ENCODE measurements at places on chromosomes 6 and 20.

DNA sequence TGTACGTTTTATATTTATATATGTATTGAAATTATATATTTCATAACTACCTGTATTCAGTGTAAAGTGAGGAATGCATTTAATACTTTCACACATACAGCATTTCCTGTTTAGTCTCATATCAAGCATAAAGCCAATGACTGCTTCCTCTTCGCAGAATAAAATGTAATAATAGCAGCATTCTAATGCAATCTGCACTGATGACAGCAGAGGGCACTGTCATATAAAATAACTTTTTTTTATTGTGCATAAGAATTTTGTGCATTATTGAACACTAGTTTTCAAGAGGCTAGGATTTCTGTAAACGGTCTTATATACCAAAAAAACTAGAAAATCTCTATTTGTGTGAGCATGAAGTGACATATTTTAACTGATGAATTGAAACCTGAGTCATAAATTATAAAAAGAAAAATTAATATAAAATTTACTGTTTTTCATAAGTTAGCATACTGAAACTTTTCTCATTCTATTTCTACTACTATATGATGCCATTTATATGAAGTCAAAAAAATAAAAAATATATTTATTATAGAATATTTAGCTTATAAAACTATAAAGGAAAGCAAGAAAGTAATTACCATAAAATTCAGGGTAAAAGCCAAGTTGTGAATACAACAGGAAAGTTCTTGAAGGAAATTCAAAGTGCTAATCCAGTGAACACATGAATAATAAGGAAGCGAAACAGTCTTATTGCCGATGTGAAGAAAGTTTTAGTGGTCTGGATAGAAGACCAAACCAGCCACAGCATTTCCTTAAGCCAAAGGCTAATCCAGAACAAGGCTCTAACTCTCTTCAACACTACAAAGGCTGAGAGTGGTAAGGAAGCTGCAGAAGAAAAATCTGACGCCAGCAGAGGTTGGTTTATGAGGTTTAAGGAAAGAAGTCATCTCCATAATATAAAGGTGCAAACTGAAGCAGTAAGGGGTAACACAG, 36.3 kb downstream of the RNF146 start:
- DNase-seq: peak; percentile 16

DNA sequence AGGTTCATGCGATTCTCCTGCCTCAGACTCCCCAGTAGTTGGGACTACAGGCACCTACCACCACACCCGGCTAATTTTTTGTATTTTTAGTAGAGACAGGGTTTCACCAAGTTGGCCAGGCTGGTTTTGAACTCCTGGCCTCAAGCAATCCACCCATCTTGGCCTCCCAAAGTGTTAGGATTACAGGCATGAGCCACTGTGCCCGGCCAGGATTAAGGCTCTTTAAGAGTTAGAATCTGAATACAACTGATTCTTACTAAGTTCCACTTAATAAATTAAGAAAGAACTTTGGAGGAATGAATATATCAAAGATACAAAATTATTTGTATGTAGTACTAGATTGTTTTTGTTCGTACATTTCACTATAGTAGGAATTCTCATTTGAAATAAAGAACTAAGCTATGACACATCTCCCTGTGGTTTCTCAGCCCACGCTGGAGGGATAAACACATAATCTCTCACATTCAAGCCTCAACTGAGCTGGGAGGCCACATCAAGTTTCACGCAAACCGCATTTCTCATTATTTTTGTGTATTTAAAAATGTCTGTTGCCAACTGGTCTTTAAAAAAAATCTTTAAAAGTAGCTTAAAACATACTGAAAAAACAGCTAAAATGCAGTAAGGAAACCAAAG, 34.2 kb downstream of the DTNBP1 start:
- DNase-seq: no peak

DNA sequence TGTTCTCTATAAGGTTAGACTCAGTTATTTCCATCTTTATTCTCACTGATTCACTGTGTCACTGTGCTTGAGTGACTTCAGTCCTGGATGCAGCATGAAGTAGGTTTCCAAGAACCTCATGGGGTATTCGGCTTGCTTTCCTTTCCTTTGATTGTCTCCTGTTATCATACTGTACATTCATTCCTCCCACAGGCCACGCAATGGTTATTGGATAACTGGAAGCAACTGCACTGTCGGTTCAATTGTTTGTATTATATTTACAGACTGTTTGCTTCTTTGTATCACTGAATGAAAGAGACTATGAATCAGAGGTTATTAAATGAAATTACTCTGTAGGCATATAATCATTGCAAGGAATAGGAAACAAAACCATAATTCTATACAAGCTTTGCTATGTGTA, 129.4 kb downstream of the MAP7 start:
- no peak for DNase-seq

- peak; percentile 77 for DNase-seq
Observed at GRCh38 chr6:137927777-137928218, 60.7 kb downstream of the TNFAIP3 start.

DNA sequence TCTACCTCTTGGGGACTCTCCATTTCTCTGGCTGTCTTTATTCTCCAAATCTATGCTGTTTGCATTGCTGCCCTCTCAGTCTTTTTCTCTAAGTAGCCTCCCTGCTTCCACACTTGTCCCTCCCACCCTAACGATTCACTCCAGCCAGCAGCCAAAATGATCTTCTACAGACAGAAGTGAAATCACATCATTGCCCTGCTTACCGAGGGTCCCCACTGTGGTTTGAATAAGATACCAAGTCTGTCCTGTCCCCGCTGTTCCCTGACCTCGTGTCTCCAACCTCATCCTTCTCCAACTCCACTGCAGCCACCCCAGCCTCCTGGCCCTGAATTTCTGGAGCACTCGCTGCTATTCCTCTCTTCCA, 11.5 kb upstream of the OCSTAMP start:
- DNase-seq: no peak

DNA sequence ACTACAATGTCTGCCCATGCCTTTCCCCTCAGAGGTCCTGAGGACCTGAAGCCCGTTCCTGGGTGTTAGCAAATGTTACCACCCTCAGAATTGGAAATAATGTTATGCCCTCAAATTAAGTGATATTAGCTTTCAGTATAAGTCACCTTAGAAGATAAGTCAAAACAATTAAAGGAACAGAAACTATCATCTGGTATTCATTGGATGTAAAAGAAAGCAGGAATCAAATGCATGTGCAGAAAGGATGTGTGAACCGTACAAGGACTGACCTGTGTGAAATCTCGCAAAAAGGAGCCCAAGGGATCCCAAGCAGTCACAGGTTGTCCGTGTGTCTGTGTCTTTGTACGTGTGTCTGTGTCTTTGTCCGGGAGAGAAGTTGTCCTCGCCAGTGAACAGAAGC, 51.6 kb upstream of the TAB2 start:
- no peak for DNase-seq

DNA sequence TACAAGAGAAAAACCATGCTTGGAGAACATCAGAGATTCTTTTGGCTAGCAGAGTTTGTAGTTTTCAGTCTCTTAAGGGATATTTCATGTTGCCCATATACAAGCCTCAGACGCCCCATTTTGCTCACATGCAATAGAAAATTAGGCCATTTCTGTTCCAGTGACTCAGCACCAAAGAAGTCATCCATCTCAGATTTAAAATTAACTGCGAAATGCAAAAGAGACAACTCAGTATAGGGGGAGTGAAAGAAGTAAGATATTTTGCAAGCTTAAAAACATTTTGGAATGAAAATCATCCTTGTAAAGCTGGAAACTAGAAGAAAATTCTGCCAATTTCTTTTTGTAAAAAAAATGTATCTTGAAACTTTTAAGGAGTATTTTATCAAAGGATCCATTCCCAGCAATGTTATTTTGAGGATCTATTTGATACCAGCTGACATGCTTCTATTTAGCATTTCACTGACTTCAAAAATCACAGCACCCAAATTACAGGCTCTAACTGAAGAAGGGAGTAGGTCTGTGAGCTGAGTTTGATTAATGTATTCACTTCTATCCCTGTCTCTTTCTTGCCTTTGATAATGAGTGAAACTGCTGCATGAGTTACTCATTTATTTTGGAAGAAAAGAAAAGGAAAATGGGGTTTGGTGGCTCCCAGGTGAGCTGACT, 223.7 kb upstream of the SULF2 start:
- DNase-seq: no peak

DNA sequence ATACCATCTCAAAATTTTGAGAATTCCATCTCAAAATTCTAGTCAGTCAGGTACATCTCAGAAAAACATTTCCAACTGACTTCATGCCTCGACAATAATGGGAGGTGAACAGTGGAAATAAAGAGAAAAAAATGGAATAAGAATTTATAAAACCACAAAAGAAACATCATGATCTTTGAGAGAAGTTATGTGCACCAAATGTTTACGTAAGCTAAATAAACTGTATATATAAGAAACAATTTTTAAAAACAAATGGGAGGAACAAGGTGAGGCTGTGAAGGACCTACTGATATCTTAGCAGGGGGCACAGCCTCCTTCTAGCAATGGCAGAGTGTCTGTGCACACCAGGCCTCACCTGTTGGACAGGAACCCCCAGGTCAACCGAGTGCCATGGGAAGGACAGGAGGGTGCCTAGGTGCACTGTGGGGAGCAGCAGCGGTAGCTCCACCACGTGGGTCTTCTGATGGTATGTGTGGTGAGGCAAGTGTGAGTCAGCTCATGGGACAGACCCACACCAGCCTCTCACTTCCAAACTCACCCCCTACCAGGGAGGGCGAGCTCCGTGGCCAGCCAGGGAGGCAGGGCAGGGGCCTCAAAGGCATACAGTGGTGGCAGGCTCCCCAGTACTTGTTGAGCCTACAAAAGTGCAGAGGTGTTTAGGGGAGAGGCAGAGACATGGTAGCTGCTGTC, 23.2 kb downstream of the DIDO1 start:
- DNase-seq: no peak

- peak; percentile 89 for DNase-seq
Observed at GRCh38 chr20:63553251-63553932, 567 bp upstream of the FNDC11 start.

- no peak for DNase-seq
Observed at GRCh38 chr6:67680297-67680932, 954.7 kb upstream of the ADGRB3 start.

DNA sequence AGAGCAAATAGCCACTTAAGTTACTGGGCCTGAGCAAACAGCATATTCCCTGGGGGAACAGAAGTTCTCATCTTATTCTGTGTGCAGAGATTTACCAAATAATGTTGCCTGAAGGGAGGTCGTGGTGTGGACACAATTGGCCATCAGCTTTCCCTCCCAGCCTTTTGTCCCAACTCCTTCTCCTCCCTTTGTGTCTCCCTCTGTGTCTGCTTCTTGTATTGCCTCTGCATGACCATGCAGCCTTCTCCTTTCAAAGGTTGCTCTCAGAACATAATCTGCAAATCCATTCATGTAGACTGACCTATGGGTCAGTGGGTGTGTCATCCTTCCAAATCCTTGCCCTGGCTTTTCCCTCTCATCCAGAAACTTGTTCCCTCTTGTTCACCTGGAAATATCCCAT, 150.3 kb upstream of the INSM1 start:
- no peak for DNase-seq

DNA sequence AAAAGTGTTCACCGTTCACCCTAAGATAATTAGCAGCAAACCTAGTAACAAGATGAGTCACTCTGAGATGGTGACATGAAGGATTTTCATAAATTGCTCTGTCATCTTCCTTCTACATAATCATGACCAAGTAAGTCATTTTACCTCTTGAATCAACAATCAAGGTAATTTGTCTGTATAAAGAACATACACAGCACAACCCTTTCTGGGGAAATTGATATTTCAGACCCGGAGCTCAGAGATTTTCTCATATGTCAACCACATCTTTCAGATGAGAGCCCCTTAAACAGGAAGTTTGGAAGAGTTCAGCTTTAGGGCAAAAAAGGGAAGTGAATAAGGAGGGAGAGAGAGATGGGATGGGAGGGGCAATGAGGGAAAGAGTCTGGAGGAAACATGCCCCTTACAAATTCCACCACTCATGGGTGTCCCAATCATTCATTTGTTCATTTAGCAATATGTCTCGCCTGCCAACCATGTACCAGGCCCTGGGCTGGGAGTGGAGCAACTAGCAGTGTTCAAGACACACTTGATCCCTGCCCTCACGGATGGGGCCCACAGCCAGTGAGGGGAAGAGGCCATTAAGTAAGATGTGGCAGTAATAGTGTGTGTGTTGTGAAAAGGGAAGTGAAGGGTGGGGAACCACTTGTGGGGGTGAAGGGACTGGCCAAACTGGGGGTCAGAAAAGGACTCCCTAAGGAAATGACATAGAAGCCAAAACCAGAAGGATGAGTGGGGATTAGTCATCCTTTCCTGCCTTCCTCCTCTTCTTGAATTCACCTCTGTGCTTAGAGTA, 190.9 kb downstream of the MAFB start:
- DNase-seq: peak; percentile 79

DNA sequence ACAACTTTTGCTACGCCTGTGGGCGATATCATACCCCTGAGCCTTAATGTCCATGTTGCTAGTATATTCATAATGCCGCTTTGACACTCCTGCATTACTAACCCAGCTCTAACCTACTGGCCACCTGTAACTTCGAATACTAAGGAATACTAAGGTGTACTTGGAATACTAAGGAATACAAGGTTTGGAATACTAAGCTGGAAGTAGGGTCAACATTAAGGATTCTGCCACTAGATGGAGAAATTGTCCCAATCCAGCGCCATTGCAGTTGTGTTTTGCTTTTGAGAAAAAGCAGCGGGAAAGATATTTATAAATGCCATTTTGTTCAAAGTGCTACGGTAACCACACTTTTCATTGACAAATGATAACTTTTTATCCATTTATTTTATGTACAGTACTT, 10.7 kb downstream of the TBXT start:
- no peak for DNase-seq

DNA sequence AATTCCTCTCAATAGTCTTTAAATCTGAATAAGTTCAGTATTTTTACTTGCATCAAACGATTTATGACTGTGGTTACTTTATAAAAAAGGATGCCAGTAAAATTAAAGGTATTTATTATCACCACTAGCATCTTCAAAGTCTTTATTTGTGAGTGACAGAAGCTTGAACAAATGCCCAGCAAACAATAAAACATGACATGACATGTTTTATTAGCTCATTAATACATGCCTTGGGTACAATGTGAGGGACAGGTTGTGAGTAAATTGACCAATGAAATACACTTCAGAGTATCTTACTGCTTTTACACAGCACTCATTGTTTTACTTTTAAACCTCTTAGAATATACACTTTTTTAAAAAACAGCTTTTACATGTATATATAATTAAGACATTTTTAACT, 113.4 kb upstream of the BEND3 start:
- DNase-seq: no peak

- DNase-seq: no peak
Observed at GRCh38 chr20:35776513-35777101, 4.8 kb downstream of the PHF20 start.

DNA sequence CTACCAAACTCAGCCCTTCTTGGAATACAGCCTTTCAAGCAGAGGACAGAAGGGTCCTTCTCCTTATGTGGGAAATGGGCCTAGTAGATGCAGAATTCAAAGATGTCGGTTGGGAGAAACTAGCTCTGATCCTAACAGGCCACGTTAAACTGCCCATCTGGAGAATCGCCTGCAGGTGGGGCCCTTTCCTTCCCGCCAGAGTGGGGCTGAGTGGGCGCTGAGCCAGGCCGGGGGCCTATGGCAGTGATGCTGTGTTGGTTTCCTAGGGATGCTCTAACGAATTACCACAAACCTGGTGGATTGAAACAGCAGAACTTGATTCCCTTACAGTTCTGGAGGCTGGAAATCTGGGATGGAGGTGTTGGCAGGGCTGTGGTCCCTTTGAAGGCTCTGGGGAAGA, 9.1 kb downstream of the MAPK13 start:
- no peak for DNase-seq

GRCh38 chr6:35292494-35292893, 5.1 kb upstream of the DEF6 start:
- DNase-seq: no peak

GRCh38 chr20:51489611-51490010, 52.9 kb downstream of the NFATC2 start:
- DNase-seq: no peak

- DNase-seq: no peak
Observed at GRCh38 chr6:134925800-134926199, 24.1 kb downstream of the ALDH8A1 start.
